ENCODE measurements at places on chromosomes 7 and 10.

DNA sequence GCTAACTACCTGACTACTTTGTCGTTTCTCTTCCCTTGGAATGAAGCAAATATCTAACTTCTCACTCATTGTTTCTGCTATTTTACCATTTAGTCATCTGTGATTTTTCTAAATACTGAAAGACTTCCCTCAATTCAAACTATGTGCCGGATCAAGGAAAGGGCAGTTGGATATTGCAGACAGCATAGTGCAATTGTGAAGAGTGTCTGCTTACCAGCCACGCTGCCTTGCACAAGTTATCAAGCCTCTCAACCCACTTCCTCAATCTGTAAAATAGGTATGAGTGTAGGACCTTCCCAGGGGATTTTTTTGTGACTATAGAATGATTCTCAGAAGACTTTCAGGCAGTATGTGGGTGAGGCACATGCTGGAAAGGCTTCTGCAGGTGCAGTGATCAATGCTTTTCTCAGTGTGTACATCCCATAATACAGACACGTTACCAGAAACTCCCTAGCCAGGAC, 54.3 kb downstream of the EGFR start:
- DNase-seq, result no peak

DNA sequence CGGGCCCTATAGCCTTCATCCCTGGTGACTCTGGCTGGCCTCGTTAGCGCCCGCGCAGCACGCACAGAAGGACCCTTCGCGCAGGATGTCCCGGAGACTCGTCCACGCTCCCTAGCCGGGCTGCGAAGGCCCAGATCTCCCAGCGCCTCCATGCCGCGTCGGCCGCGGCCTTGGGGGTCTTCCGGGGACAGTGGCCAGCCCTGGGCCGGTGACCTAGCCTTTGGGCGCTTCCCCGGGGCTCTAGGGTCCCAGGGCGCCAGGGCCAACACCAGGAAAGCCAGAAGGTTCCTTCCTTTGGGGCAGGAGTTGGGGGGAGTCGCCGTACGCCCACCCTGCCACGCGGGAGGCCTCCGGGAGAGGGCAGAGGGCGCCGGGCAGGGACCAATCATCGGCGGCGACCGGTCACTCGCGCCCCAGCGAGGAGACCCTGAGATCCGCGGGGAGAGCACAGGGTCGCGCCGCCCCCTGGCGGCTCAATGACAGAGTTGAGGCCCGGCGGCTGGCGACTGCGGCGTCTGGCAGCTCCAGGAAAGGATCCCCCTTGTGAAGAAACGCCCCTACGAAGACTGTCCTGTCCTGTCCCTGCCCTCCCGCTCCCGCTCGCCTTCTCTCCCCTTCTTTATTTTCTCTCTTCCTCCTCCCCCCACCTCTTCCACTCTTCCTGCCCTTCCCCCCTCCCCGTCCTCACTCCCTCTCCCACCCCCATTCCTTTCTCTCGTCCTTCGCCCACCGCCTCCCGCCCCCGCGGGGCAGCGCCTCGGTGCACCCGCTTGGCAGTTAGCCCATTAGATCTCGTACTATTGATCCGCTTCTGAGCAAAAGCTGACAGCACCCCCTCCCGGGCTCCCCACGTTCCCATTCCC, 62.3 kb upstream of the LBX1 start:
- DNase-seq, result peak; percentile 29

GRCh38 chr10:31923389-31923788, 5.2 kb downstream of the ARHGAP12 start:
- no peak for DNase-seq

DNA sequence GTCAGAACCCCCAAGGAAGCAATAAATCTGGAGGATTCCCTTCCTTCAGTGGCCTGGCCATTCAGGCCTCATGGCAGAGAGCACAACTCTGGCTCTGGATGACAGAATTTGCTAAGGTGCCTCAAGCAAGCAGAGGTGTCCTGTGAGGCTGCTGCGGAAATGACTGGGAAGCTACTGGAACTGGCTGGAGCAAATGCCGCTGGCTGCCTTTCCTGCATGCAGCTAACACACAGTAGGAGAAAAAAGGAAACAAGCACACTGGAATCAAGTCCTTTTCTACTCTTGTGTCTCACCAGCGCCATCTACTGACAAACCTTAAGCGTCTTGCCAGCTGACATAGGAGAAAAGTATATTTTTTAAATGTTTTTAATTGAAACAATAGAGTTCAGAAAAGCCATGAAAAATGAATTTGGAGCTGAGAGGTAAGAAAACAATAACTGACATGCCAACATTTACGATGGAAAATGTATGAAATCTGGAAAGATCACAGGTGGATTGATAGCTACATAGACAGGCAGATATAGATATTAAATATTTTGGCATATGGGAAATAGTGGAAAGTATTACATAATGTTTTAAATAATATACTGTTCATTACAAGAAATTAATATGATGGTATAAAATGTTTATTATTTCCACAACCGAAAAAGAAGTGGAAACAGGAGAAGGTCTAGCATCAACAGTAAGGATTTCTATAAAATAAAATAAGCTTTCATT, 951.6 kb downstream of the ANKRD7 start:
- DNase-seq, result no peak

DNA sequence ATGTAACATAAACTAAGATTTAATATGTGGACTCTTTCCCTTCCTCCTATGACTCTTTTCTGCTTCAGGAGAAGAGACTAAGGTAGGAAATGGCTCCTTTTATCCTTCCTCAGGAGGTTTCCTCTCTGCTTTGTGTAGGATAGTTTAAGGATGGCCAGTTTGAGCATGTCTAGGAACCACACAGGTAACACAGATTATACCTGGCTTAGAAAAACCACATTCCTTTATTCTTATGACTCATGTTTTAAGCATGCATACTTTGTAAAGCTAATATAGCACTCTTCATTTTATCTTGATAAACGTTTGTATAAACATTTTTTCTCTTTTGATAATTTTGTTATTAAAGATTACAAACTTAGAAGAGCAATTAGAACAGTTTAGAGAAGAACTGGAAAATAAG, 57.8 kb downstream of the CYP51A1 start:
- no peak for DNase-seq

- DNase-seq, result no peak
These were observed 343.0 kb upstream of the SEMA3D start for GRCh38 chr7:85529831-85530230.

- DNase-seq, result no peak
These were observed 39.6 kb upstream of the MET start for GRCh38 chr7:116632384-116632783.

- DNase-seq, result no peak
These were observed 185.7 kb upstream of the TMEM72 start for GRCh38 chr10:44725404-44725803.

GRCh38 chr7:25857376-25858067, 294.5 kb upstream of the NFE2L3 start:
- no peak for DNase-seq

GRCh38 chr7:130793855-130794618, 60.0 kb upstream of the KLF14 start:
- no peak for DNase-seq

DNA sequence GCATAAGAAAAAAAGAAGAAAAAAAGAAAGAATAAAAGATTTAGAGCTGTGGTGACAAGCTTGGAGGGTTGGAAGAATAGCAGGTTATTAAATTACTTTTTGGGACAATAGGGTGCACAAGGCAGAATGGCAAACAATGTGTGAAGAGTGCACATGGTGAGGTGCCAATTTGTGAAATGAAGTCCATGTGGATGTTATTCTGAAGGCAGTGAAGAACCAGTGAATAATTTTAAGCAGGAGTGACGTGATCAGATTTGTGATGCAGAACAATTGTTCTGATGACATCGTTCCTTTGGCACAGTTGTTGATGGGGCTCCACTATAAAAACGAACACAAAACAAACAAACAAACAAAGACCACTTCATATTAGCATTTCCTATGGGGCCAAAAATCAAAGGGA, 700.3 kb downstream of the NRG3 start:
- DNase-seq, result no peak

DNA sequence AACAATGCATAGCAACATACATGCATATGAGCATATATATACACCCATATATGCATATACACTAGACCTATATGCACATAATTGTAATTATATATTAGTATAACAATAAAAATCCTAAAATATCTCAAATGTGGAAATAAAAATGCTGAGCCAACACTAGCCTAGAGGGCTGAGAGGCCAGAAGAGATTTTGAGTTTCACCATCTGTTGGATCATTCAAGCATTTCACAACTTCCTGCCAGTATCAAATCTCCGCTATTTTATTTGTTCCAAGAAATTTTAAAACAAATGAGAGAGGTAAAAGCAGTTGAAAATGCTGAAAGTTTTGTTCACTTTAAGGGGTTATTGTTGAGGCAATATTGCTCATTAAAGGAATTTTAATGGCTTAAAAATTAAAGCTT, 187.0 kb downstream of the PCDH15 start:
- no peak for DNase-seq

GRCh38 chr7:50703654-50704053, 79.0 kb downstream of the GRB10 start:
- DNase-seq, result no peak

- DNase-seq, result no peak
These were observed 18.6 kb upstream of the TMEM225B start for GRCh38 chr7:99579281-99579955.

GRCh38 chr7:137681657-137682562, 164.9 kb downstream of the DGKI start:
- DNase-seq, result no peak

GRCh38 chr7:66189695-66190503, 15.2 kb upstream of the TPST1 start:
- no peak for DNase-seq

DNA sequence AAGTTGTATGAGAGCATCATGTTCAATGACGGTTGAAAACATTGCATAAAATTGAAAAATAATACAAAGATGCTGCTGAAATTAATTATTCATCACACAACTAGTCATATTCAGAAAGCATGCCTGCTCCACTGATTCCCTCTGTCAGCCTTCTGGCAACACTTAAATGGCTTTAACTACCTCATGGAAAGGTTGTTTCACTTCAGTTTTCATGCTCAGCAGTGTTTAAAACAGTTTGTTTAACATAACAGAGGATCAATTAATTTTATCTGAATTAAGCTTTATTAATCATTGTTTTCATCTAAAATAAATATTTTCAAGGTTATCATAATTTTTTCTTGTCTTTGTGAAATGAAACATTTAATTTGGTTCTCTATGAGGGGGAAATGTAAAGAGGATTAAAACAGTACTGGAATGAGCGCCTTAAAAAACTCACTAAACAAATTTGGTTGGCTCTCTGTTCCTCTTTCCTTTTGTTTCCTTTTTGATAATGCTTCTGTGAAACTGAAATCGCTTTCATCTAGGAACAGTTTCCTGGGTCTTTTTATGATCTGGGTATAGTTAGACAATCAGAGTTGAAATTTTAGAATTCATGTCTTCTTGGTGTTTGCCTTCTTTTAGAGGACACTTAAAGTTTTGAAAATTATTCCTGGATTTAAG, 427.4 kb downstream of the SH2D4B start:
- no peak for DNase-seq

GRCh38 chr7:8742837-8743236, 309.4 kb downstream of the NXPH1 start:
- DNase-seq, result no peak

- DNase-seq, result no peak
These were observed 599.4 kb upstream of the ANKRD30A start for GRCh38 chr10:36526033-36526432.

DNA sequence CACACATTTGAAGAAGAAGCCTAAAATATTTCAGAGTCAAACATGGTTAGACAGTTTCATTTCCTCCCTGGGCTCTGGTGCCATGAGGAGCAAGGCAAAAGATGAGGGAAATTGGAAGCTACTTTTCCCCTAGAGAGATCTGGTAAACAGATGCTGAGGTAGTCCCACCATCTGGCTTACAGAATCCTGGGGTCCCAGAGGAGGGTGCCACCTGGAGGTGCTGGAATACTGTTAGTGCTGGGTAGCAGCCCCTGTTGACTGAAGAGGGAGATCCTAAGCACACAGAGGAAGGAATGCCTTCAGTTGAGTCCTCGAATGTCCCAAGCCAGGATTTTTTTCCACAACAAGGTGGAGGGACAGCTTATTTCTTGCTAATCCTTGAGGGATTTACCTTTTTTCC, 160.1 kb downstream of the FZD1 start:
- no peak for DNase-seq

GRCh38 chr7:113891031-113891350, 27.8 kb downstream of the PPP1R3A start:
- DNase-seq, result no peak

DNA sequence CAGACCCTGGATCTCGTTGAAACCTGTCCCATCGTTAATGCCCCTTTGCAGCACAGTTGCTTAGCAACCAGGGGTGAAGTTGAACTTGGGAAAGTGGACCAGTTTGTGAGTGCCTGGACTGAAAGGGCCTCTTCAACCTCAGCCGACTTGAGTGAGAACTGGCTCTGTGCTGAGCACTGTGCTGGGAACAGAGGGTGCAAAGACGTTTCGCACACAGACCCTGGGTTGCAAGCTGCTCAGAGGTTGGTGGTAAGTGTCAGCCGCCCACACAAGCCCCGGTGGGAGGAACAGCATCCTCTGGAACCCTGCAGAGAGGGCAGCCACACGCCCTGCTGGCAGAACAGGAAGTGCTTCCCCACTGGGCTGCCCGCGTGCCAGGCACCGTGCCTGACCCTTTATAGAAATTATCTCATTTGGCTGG, 89.2 kb downstream of the CARD11 start:
- no peak for DNase-seq

DNA sequence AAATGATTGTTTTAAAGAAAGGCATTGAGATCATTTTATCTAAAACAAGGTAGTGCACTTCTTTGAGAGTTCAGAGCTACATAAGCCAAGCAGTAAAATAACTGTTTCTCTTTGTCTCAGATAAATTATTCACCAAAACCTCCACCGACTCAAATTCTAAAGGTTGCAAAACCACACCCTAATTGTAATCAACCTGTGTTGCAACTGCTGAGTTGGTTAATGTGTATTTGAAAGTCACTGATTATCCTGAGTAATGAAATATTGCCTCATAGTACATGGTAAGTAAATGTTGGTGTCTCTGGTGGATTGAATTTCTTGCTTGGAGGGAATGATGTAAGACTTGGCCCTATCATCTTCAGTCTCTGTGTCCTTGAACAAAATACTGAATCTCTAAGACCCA, 35.9 kb upstream of the CYP2C9 start:
- DNase-seq, result no peak

DNA sequence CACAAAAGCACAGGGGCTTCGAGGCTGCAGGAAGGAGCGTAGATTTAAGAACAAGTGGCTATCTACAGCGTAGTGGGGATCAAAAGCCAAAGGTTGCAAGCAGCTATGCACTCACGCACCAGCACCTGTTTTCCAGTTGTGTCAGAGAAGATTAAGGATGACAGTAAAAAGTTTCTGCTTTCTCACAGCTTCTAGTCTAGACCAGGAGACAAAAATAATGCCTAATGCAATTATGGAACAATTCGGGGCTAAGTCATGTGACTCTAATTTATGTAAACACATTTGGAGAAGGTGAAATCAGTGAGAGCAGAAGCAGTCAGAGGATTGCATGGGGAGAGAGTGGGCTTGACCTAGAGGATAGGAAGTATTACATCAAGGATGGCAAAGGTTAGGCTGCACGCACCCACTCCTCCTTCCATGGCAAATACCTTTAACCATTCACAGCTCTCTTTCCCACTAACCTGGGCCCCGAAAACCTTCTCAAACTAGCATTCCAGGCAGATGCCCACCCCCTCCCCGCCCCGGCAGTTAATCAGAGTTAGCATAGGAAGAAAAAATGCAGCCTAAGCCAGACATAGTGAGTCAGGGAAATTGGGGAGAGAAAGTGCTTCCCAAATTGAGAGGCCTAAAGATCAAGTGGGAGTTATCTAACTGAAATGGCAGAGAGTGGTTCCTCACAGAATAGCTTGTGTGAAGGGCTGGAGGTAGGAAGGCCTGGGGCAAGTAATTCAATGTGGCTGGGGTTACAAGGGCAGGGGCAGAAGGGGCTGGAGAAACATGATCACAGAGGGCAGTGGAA, 48.2 kb upstream of the GPAM start:
- no peak for DNase-seq

All from activated T-helper 1 cell treated with anti-CD3 and anti-CD28 coated beads, Interleukin-2, amount 50 U/mL, for 16 hours (primary cell).